Right lobe of liver (tissue), 6 donors: ENCODE measurements at places on chromosomes 4 and X. TPM values are rescaled to one million over a fixed set of nuclear protein-coding genes. Genes with fewer than 3 reads are reported as not detected.

CXCL1 gene
- 7.6 TPM for total RNA-seq

INTU gene
- 1.1 TPM for total RNA-seq

UGT2B28 gene
- total RNA-seq = not detected

SLIT2 gene
- 0.87 TPM for total RNA-seq

P2RY4 gene
- 0.19 TPM for total RNA-seq

HOPX gene
- 0.80 TPM for total RNA-seq

GAGE1 gene
- not detected for total RNA-seq

NCAPG gene
- total RNA-seq = 1.8 TPM

C4orf54 gene
- total RNA-seq = 0.18 TPM

TENM3 gene
- 1.4 TPM for total RNA-seq

CYLC1 gene
- total RNA-seq = not detected

PARM1 gene
- 0.61 TPM for total RNA-seq

SOWAHB gene
- 14.5 TPM for total RNA-seq

CPLX1 gene
- total RNA-seq = 0.86 TPM

HHIP gene
- total RNA-seq = 6.5 TPM

PDE6B gene
- 0.24 TPM for total RNA-seq

SSX4B gene
- not detected for total RNA-seq

CDS1 gene
- total RNA-seq = 0.49 TPM

FLNA gene
- total RNA-seq = 124 TPM

PRR32 gene
- total RNA-seq = not detected

INTS12 gene
- total RNA-seq = 18.0 TPM

DRP2 gene
- total RNA-seq = not detected

GYPE gene
- total RNA-seq = not detected

ARHGAP36 gene
- not detected for total RNA-seq

RASSF6 gene
- total RNA-seq = 0.51 TPM

EPHA5 gene
- not detected for total RNA-seq

RNF150 gene
- 1.4 TPM for total RNA-seq

DCAF4L1 gene
- 0.18 TPM for total RNA-seq

DYNLT3 gene
- 17.6 TPM for total RNA-seq

MAGEA12 gene
- total RNA-seq = not detected

MSANTD1 gene
- not detected for total RNA-seq

BMP15 gene
- not detected for total RNA-seq

PF4V1 gene
- not detected for total RNA-seq

GABRE gene
- 4.6 TPM for total RNA-seq
